ENCODE measurements at places on chromosomes 16 and 17. TPM values are rescaled to one million over a fixed set of nuclear protein-coding genes. Genes with fewer than 3 reads are reported as not detected.
A peak's percentile ranks its signal among the peaks of the same experiment; 100 is the strongest.

GRCh38 chr17:12320286-12320685 lies 299.6 kb downstream of the MAP2K4 start:
- DNase-seq: no peak

DNA sequence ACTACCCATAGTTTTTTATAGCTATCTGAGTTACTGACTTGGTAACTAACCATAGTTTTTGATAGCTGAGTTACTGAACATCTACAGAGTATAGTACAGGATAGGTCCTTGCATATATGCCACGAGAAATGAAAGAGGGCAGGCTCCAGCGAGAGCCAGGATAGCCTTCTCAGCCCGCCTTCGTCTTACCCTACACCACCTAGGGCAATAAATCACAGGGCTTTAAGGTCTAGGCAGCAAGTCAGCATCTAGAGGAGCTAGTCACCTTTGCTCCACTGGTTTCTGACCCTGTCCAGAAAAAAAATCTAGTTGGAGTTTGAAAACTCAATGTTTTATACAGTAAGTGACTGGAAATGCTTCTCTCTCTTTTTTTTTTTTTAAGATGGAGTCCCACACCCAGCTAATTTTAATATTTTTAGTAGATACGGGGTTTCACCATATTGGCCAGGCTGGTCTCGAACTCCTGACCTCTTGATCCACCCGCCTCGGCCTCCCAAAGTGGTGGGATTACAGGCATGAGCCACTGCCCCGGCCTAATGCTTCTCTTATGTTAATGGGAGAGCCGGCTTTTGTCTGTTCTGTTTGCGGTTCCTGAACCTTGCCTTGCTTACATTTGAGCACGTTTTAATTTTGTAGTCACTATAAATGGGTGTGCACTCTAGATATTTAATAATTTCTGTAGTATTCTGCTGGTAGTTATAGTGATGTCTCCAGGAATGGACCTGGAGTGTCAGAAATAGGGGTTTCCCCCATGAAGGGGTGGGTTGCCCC lies 2.8 kb downstream of the BFAR start:
- no peak for DNase-seq

DNA sequence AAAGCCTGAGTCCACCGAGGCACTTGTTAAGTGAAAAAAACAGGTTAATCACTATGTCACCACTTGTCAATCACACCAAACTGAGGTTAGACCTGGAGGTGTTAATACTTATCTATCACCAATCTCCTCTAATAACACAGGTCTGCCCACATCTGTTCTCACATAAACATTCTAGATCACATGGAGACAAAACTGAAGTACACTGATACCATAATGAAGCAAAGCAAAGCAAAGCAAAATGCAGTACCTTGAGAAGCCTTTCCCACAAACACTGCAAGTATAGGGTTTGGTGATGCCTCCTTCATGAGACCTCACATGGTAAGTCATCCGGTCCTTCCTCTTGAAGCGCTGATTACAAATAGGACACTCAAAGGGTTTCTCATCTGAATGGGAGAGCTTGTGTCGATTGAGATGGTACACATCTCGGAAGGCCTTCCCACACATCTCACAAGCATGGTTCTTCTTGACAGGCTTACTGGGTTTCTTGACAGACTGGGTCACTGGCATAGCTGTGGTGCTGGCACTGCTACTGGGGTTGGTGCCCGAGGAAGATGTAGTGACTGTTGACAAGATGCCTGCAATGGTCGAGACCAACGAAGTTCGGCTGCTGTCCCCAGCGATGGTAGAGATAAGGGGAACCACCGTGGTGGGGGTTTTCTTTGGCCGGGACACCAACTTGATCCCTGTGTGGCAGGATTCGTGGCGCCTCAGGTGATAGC lies 5.4 kb downstream of the VEZF1 start:
- peak; percentile 60 for DNase-seq

Gene CYGB
- 0.33 TPM for total RNA-seq

Gene DPEP2
- total RNA-seq: 61.8 TPM

Gene KRT20
- total RNA-seq: not detected

All from natural killer cell (primary cell).